Progenitor cell of endocrine pancreas (in vitro differentiated cells): ENCODE measurements at places on chromosomes 6 and 20. TPM values are rescaled to one million over a fixed set of nuclear protein-coding genes. Genes with fewer than 3 reads are reported as not detected.
A peak's percentile ranks its signal among the peaks of the same experiment; 100 is the strongest.

GRCh38 chr6:169510871-169511270 is 191.0 kb downstream of the WDR27 start:
- DNase-seq, result no peak

GRCh38 chr6:125888989-125889656 is 67.4 kb upstream of the HINT3 start:
- no peak for DNase-seq

DNA sequence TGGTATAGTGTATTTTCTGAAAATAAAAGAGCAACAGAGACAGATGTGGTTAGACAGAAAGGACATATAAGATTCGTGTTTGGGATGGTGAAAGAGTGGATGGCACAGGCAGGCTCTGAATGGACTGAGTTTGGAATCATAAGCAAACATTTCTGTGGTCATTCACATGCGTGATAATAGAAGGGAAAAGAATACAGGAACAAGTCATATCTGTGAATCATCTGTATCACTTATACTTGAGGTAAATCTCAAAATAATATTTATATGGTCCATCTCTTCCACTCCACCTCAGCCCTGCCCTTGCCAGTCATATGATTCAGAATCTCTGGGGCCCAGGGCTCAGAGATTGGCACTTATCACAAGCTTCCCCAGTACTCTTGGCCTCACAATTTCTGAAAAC is 535.1 kb downstream of the BCKDHB start:
- no peak for DNase-seq

DNA sequence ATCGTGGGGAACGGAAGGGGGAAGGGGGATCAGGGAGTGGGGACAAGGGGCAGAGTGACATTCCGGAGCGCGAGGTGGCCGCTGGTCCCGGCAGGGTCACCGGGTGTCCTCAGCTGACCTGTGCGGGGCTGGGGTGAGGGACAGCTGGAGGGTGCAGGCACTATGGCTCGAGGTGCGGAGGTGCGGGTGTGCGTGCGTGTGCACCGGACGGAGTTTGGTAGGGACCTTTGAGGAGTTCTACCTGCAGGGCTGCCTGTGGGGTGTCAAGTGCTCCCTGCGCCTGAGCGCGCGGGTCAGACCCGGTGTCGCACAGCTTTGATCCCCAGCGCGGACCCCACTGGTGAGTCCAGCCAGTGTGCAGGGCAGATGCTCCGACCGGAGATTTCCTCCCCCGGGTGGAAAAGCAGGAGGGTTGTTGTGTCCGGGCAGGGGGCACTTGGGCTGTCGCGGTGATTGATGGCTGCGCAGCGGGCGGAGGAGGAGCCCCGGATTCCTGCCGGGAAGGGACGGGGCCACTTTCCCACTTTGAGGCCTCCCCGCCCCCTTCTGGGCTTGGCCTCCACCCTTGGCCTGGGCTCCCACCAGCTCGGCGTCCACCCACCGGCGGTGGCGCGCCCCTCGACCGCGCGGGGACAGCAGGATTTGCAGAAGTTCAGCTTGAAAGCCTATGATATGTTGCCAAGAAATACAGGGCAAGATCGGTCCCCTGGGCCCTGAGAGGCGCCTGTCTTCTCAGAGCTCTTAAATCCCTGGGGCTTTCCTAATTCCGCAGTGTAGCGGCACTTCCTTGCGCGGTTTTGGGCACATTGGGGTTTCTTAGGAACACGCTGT is 658 bp downstream of the RIN2 start:
- DNase-seq, result peak; percentile 59

- no peak for DNase-seq
Observed at GRCh38 chr6:111844376-111844775, 28.9 kb downstream of the FYN start.

GRCh38 chr6:26272171-26272637 is 92.8 kb upstream of the BTN3A2 start:
- DNase-seq, result peak; percentile 58

- DNase-seq, result no peak
Observed at GRCh38 chr6:71250099-71250602, 38.5 kb upstream of the OGFRL1 start.

DNA sequence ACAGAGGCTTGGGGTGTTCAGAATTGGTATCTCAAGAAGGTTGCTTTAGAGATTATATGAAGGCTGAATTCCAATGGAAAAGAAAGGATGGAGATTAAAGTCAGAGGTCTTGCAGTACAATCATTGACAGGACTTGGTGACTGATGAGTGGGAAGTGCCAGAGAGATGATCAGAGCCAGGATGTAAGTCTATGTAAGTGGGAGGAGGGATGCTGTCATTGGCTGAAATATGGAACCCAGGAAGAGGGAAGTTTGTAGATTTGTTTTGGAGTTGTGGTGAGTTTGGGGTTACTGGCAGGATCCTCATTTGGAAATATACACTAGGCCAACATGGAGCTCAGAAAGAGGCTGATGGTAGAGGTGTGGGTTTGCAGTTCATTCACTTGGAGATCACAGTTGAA is 23.8 kb upstream of the TNFAIP3 start:
- no peak for DNase-seq

GRCh38 chr6:113782636-113783035 is 74.5 kb upstream of the MARCKS start:
- DNase-seq, result no peak

- no peak for DNase-seq
Observed at GRCh38 chr20:35849706-35850105, 77.9 kb downstream of the PHF20 start.

- no peak for DNase-seq
Observed at GRCh38 chr6:87483929-87484328, 11.2 kb downstream of the SLC35A1 start.

DNA sequence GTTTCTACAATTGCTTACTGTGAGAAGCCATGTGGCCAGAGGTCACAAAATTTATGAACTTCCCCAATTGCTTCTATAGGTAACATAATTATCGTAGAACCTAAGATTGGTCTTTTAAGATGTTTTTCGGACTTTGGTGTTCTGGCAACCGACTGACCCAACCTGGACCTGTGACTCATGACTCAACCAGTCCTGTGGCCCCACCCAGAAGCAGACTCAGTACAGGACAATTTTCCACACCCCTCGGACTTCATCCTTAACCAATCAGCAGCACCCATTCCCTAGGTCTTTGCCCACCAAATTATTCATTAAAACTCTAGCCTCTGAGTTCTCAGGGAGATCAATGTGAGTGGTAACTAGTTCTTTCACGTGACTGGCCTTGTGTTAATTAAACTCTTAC is 26.4 kb upstream of the AKAP12 start:
- no peak for DNase-seq

GRCh38 chr20:1937316-1937976 is 42.2 kb downstream of the SIRPA start:
- DNase-seq, result no peak

DNA sequence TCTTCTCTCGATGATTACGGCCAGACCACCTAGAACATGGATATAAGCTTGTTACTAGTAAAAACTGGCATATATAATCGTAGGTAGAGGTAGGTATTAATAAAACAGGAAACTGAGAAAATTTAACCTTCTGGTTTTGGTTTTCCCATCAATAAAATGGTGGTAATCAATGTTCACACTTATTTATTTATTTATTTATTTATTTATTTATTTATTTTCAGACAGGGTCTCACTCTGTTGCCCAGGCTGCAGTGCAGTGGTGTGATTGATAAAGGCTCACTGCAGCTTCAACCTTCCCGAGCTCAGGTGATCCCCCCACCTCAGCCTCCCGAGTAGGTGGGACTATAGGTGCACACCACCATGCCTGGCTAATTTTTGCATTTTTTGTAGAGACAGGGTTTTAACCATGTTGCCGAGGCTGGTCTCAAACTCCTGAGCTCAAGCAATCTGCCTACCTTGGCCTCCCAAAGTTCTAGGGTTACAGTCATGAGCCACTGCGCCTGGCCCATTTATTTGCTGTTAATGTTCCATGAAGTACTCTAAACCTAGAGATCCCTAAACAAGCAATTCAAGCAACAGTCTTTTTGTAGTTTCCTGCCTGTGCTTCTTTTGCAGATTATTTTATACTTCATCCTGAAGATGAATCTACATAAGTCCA is 11.5 kb downstream of the TOMM6 start:
- no peak for DNase-seq

GRCh38 chr6:33927616-33928015 is 123.8 kb upstream of the MLN start:
- no peak for DNase-seq

GRCh38 chr6:118648866-118649554 is 2.4 kb downstream of the CEP85L start:
- DNase-seq, result no peak

- DNase-seq, result no peak
Observed at GRCh38 chr20:46713957-46714834, 4.7 kb downstream of the SLC2A10 start.

- no peak for DNase-seq
Observed at GRCh38 chr6:8557014-8557748, 121.8 kb upstream of the SLC35B3 start.

DNA sequence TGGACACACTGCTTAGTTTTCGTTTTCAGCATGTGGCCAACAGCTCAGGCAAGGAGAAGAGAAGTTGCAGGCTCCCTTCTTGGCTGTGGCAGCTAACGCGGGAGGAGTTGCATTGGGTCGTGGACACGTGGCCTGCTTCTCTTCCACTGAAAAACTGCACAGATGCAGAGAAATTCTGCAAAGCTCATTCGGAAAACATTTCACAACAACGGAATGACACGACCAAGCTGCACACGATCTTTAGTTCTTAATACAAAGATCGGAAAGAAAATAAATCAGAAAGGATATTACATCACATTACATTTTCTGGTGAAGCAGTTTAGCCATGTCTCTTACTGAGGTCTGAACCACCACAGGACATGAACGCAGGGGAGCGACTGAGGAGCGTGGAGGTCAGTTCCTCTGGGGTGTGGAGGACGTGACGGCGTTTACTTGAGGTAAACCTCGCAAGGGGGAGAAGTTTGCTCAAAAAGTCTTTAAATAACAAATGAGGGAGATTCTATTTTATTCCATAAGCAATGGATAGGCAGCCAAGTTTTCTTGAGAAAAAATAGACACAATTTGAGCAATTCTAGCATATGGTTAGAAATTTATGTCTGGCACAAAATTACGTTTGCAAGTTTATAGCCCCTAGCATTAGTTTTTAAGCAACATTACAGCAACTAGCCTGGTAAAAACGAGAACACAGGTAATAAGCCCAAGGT is 178.3 kb downstream of the THBS2 start:
- no peak for DNase-seq

GRCh38 chr6:107308677-107309076 is 150.7 kb downstream of the PDSS2 start:
- DNase-seq, result no peak

GRCh38 chr6:69427882-69428281 is 368.9 kb downstream of the LMBRD1 start:
- no peak for DNase-seq

GRCh38 chr20:33883164-33883563 is 72.0 kb downstream of the CHMP4B start:
- DNase-seq, result no peak

DNA sequence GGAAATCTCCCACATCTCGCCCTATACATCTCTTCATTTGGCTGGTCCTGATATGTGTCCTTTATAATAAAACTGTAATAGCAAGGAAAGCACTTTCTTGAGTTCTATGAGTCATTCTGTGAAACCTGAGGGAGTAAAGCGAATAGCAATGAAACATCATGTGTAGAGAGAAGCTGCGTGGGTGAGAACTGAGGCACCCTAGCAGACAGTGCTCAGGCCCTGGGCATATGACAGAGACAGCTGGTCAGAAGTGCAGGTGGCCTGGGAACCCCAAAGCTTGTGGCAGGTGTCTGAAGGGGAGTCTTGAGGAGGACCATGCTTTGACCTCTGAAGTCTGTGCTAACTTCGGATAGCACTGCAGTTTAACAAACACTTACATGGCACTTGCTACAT is 1.3 kb upstream of the BLOC1S5 start:
- no peak for DNase-seq

- no peak for DNase-seq
Observed at GRCh38 chr6:39091220-39091619, 23.8 kb downstream of the SAYSD1 start.

DNA sequence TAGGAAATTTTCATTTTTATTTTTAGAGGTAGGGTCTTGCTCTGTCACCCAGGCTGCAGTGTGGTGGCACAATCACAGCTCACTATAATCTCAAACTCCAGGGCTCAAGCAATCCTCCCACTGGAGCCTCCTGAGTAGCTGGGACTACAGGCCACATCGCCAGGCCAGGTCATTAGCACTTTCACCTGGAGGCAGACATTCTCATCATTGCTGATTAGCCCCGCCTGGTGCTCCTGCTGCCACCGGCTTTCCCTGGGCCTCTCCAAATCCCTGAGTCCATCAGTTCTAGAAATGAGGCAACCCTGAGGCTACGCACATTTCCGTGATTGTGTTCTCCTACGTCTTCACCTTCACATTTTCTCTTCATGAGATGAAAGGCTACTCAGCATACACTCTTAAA is 607.7 kb upstream of the NRSN1 start:
- DNase-seq, result no peak

DNA sequence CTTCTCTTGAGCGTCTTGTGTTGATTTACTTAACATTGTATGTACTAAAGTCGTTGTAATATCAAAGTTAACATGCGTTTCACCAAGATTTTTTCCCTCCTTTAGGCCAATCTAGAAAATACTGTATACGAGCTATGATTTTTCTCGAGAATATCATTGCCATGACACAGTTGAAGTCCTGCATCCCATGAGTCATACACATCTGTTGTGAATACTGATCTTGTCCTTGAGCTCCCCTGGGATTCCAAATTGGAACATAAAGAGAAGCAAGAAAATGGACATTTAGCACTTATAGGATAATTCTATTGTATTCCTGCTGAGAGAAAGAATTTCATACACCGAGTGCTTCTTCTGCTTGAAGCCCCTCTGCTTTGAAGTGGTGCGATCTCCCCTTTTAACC is 109.6 kb downstream of the SLC35B3 start:
- no peak for DNase-seq

GRCh38 chr6:39173270-39173669 is 56.0 kb downstream of the KCNK5 start:
- DNase-seq, result no peak

DNA sequence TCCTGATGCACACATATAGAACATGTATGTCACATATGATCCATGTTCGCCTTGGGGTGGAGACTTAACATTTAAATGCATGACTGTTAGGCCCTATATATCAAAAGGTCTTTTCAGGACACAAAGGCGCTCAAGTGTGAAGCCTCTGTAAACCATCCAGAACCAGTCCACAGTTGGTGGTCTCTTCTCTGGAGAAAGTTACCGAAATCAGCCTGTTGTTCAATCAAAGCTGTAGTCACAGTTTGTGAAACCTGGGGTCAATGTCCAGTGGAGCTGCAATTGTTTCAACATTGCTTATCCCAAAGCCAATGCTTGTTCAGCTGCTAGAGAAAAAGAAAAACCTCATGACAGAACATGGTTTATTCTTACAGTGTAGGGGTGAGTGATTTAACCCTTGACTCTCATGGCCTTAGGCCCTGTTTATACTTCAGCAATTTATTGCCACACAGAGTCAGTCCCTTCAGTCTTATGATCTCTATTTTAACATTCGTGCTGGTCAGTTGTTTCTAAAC is 193.6 kb upstream of the CST7 start:
- no peak for DNase-seq

Gene AVP
- not detected in 2 replicates for total RNA-seq

Gene PNLDC1
- not detected in 2 replicates for total RNA-seq

Gene BMP5
- total RNA-seq, result 0.91 and 1.7 TPM in 2 replicates

Gene HLA-DQB1
- total RNA-seq, result 6.1 TPM in 2 replicates

Gene CCN5
- total RNA-seq, result not detected in 2 replicates

Gene FOXQ1
- 2.0 and 2.9 TPM in 2 replicates for total RNA-seq

Gene TP53TG5
- not detected in 2 replicates for total RNA-seq

Gene TSBP1
- not detected in 2 replicates for total RNA-seq

Gene B3GALT4
- total RNA-seq, result 5.3 and 5.7 TPM in 2 replicates

Gene CD40
- total RNA-seq, result 1.5 and 2.2 TPM in 2 replicates

Gene GSTA2
- total RNA-seq, result 4.6 and 10.7 TPM in 2 replicates

Gene RIMS4
- total RNA-seq, result 6.3 and 8.2 TPM in 2 replicates

Gene GINS1
- 25.2 and 29.0 TPM in 2 replicates for total RNA-seq

Gene LRRC73
- total RNA-seq, result 1.5 and 1.6 TPM in 2 replicates

Gene NKX2-2
- 15.5 and 16.1 TPM in 2 replicates for total RNA-seq
